ENCODE measurements at places on chromosomes 3 and 15. TPM values are rescaled to one million over a fixed set of nuclear protein-coding genes. Genes with fewer than 3 reads are reported as not detected.

Gene LRRC2
- total RNA-seq, result 4.7 TPM

DNA sequence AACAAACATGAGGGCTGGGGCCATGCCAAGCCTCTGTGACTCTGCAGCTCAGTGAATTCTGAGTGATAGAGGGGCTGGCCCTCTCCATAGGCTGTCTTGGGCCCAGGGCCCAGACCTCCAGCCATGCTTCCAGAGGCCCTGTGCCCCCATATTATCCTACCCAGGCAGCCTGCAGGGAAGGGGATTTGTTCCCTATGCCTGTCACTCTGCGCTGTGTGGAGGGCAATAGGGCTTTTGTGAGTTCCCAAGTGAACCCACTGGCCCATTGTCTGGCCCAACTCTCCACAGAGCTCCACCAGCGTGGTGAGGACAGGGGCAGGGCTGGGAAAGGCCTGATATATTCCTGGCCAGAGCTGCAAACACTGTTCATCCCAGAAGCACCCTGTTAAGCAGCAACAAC lies 113.2 kb downstream of the EPHB1 start:
- no peaks in the 10 kb centered on the region for H3K36me3 ChIP-seq
- H3K4me3 ChIP-seq, result no peak overlapping the region
- no peaks in the 10 kb centered on the region for H3K4me1 ChIP-seq
- H3K27me3 ChIP-seq, result no peaks in the 10 kb centered on the region

DNA sequence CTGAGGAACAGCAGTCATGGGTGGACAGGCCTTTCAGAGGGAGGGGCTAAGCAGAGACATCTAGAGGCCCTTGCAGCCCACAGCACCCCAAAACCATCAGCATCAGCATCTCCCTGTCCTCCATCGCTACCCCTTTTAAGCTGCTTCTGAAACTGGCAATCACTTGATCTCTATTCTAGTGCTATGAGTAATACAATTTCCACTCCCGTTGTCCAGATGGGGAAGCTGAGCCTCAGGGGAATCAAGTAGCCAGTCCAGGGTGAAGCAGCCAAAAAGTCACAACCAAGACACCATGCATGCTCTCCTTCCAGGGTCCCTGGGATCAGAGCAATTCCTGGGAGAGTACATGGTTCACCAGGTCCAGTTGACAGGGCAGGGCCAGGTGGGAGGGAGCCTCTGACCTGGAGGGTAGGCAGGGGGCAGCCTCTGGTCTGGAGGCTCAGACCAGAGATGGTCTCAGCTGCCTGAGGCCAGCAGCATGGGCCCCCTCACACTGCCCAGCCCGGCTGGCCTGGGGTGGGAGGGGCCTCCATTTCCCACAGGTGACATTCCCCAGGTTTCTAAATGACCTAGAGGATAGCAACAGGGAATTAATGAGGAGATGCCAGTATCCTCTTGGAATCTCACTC lies 30.0 kb downstream of the KLHL25 start:
- no peak overlapping the region for H3K4me3 ChIP-seq
- H3K36me3 ChIP-seq, result peaks cover 3% of the 10 kb centered on the region
- peak; percentile 25 for DNase-seq
- H3K4me1 ChIP-seq, result no peaks in the 10 kb centered on the region

GRCh38 chr15:43799209-43799944 lies 643 bp downstream of the SERINC4 start:
- H3K36me3 ChIP-seq, result peaks cover 50% of the 10 kb centered on the region
- DNase-seq, result no peak
- H3K4me3 ChIP-seq, result no peak overlapping the region
- peaks cover 15% of the 10 kb centered on the region for H3K4me1 ChIP-seq

Gene SLC25A20
- total RNA-seq, result 29.2 TPM

GRCh38 chr15:82992436-82992998 lies 6.5 kb downstream of the RAMAC start:
- H3K4me1 ChIP-seq, result no peaks in the 10 kb centered on the region
- no peak for DNase-seq
- no peak overlapping the region for H3K4me3 ChIP-seq
- H3K36me3 ChIP-seq, result peaks cover 2% of the 10 kb centered on the region
- H3K27ac ChIP-seq, result no peak overlapping the region

GRCh38 chr3:162933656-162934055 lies 1437.0 kb downstream of the OTOL1 start:
- H3K4me3 ChIP-seq, result no peak overlapping the region
- no peaks in the 10 kb centered on the region for H3K27me3 ChIP-seq
- no peak overlapping the region for H3K27ac ChIP-seq
- H3K4me1 ChIP-seq, result no peaks in the 10 kb centered on the region
- DNase-seq, result no peak
- H3K36me3 ChIP-seq, result no peaks in the 10 kb centered on the region

DNA sequence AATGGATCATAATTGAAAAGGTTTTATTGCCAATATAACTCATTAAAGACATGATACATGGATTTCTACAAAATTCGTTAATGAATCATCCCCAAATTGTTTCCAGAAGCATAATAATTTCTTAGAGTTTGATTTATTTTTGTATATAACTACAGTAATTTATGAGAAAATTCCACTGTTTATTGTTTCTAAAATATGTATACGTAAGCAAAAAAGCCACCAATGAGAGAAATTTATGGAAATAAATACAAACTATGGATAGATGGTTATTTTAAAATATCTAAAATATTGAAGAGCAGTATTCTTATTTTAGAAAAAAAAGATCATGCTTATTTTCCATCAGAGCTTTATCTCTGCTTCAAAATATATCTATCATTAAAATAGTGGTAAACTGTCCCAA lies 260.0 kb upstream of the ZNF385D start:
- no peak for DNase-seq
- H3K4me3 ChIP-seq, result no peak overlapping the region
- no peaks in the 10 kb centered on the region for H3K4me1 ChIP-seq

Gene TUSC7
- not detected for total RNA-seq

GRCh38 chr3:104610730-104611652 lies 755.7 kb upstream of the ALCAM start:
- no peak for DNase-seq
- H3K27ac ChIP-seq, result no peak overlapping the region
- H3K27me3 ChIP-seq, result no peaks in the 10 kb centered on the region
- no peaks in the 10 kb centered on the region for H3K4me1 ChIP-seq
- no peaks in the 10 kb centered on the region for H3K36me3 ChIP-seq

DNA sequence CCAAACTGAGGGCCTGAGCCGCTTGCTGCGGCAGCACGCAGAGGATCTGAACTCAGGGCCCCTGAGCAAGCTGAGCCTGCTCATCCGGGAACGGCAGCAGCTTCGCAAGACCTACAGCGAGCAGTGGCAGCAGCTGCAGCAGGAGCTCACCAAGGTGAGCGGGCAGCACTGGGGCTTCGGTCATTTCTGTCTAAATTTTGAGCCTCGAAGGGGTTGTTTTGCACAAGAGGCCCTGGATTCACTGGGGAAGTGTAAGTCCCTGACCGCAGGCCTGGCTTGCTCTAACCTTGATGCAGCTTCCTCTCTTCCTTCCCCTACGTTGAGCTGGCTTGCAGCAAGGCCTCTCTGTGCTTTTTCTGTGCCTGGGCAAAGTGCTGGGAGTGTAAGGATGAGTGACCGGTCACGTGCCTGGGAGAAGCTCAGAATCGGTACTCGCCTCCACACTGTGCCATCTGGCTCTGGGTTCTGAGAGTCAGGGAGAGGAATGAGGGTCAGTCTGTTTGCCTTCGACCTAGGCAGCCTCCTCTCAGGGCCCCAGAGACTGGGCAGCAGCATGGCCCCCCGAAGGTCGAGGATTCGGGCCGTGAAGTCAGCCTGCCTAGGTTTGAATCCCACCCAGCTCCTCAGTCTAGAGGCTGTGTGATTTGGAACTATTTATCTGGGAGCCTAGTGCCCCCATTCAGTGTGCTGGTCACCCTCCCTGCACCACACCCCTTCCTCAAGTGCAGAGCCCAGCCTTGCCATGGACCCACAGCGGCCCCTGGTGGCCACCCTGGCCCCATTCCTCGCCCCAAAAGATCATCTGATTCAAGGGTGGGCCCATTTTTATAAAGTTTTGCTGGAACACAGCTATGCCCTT lies 1.4 kb downstream of the FES start:
- H3K4me1 ChIP-seq, result peaks cover 16% of the 10 kb centered on the region
- peak; percentile 51 for DNase-seq
- H3K36me3 ChIP-seq, result peaks cover 15% of the 10 kb centered on the region
- H3K27me3 ChIP-seq, result no peaks in the 10 kb centered on the region
- H3K27ac ChIP-seq, result peak overlapping the region; percentile 2

DNA sequence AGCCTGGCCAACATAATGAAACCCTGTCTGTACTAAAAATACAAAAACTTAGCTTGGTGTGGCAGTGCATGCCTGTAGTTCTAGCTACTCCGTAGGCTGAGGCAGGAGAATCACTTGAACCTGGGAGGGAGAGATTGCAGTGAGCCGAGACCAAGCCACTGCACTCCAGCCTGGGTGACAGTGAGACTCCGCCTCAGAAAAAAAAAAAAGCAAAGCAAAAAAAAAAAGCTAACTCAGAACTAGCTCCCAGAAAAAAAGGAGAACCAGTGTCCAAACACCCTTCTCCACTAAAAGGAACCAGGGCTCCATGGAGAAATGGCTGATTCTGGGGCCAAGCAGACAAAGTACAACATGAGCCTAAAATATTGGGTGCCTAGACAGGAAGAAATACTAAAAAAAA lies 16.7 kb upstream of the CRTC3 start:
- no peak overlapping the region for H3K4me3 ChIP-seq
- no peaks in the 10 kb centered on the region for H3K4me1 ChIP-seq
- H3K27ac ChIP-seq, result no peak overlapping the region
- H3K27me3 ChIP-seq, result no peaks in the 10 kb centered on the region
- DNase-seq, result no peak

GRCh38 chr3:65854606-65855304 lies 184.0 kb downstream of the MAGI1 start:
- peaks cover 9% of the 10 kb centered on the region for H3K4me1 ChIP-seq
- peak; percentile 47 for DNase-seq
- no peak overlapping the region for H3K4me3 ChIP-seq
- no peaks in the 10 kb centered on the region for H3K36me3 ChIP-seq
- H3K27me3 ChIP-seq, result no peaks in the 10 kb centered on the region

GRCh38 chr3:7897655-7898054 lies 604.0 kb upstream of the LMCD1 start:
- H3K27ac ChIP-seq, result no peak overlapping the region
- DNase-seq, result no peak
- H3K4me1 ChIP-seq, result no peaks in the 10 kb centered on the region
- no peak overlapping the region for H3K4me3 ChIP-seq
- no peaks in the 10 kb centered on the region for H3K27me3 ChIP-seq

DNA sequence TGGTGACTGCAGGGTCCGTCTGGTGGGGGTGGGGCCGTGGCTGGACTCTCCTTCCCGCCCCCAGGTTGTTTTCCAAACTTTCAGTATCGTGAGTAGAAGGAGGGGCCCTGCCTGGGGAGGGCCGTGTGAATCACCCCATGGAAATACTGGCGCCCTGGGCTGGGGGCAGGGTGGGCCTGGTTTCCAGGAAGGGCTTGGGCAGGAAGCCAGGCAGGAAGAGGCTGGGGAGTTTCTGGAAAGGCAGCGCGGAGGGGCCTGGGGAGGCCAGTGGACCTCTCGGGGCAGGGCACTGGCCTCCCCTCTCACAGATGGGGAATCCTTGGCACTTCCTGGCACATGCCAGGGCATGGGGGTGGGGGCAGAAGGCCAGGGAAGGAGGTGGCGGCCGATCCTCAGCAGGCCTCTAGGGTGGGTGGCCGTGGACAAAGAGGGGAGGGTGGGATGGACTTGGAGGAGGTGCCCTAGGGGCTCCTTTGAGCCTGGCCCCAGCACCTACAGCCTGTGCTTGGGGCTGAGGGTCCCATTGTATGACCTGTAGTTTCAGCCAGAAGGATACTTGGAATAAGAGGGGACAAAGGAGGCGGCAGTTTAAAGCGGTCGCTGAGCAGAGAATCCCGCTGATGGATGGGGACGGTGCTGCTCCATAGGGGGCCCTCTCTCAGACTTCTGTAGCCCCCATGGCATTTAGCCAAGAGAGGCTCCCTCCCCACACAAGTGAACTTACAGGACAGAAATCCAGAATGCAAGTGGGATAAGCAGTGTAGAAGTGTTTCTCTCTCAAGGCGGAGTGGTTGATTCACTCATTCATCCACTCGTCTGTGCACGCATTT lies 56.5 kb upstream of the GATA2 start:
- DNase-seq, result peak; percentile 76
- no peaks in the 10 kb centered on the region for H3K36me3 ChIP-seq
- H3K27me3 ChIP-seq, result peaks cover under 1% of the 10 kb centered on the region
- H3K27ac ChIP-seq, result peak overlapping the region; percentile 63

Gene LEKR1
- 0.56 TPM for total RNA-seq

Gene MESP1
- total RNA-seq, result under 0.01 TPM

Gene TRH
- not detected for total RNA-seq

DNA sequence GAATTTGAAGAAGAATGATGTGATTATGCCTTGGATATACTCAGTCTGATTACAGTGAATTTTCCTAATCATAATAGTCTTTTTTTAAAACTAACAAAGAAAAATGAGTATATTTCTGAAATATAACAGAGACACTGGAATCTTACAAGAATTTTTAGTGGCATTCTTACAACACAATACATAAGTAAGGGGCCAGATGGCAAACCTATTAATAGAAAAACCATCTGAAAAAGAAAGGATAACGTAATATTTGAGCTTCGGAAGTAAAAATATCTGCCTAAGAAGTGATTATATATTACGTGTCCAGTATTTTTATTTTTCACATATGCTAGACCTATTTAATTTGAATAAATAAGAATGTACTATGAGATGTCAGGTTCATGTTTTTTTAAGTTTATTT lies 452.8 kb downstream of the NAALADL2 start:
- no peaks in the 10 kb centered on the region for H3K4me1 ChIP-seq
- no peak overlapping the region for H3K4me3 ChIP-seq
- no peak overlapping the region for H3K27ac ChIP-seq
- DNase-seq, result no peak
- no peaks in the 10 kb centered on the region for H3K27me3 ChIP-seq
- H3K36me3 ChIP-seq, result no peaks in the 10 kb centered on the region

Gene CD96
- total RNA-seq, result 0.28 TPM

DNA sequence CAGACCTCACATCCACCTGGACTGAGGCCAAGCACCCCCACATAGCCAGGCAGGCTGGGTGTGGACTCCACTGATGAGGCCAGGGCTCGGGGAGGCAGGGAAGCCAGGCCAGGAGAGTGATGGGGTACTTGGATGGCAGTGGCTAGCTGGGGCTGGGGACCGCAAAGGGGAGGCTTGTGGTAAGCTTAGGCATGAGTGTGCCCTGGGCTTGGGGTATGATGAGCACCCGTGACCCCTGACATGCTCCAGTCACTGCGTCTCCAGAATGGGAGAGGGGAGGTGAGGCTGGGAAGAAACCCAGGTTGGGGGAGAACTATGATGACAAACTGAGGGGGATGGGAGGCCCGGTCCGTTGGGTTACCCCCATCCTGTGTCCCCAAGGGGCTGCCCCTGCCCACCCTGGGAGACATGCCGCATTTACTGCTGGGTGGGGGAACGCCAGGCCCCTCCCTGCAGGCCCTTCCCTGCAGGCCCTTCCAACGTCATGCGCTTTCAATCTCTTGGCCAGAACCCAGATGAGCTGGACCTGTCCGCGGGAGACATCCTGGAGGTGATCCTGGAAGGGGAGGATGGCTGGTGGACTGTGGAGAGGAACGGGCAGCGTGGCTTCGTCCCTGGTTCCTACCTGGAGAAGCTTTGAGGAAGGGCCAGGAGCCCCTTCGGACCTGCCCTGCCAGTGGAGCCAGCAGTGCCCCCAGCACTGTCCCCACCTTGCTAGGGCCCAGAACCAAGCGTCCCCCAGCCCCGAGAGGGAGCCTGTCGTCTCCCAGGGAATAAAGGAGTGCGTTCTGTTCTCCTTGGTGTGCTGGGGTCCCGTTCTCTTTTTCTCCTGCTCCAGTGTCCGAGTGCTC lies 34.1 kb downstream of the TSPAN3 start:
- DNase-seq, result no peak
- 0 out of 2 replicates have a peak, but pooled peaks cover 2% of the 10 kb centered on the region for H3K4me1 ChIP-seq
- H3K4me3 ChIP-seq, result no peak overlapping the region
- no peak overlapping the region for H3K27ac ChIP-seq
- no peaks in the 10 kb centered on the region for H3K27me3 ChIP-seq
- H3K36me3 ChIP-seq, result peaks cover 9% of the 10 kb centered on the region
